ENCODE measurements at places on chromosomes 4 and X.

DNA sequence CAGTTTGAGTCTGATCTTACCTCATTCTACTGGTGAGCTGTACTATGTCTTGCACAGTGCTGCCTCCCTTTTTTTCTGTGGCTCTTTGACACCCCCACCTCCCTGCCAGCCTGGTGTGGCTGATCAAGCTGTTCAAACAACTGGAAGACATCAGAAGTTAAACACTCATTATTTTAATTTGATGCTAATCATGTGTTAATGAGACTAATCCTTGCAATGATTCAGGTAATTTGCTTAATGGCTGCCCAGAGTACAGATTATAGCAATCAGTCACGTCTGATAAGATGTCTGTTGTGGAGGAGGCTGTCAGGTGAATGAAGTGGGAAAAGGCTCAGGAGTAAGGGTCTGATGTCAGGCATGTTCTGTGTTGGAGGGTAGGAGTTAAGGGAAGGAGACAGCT lies 87.4 kb upstream of the GK2 start:
- no peak for DNase-seq

- DNase-seq = no peak
Observed at GRCh38 chr4:74004668-74005067, 6.2 kb upstream of the CXCL5 start.

- DNase-seq = no peak
Observed at GRCh38 chrX:77003956-77004355, 443.2 kb upstream of the FGF16 start.

GRCh38 chr4:128068918-128069317 lies 7.8 kb downstream of the LARP1B start:
- peak; percentile 78 for DNase-seq

GRCh38 chrX:17007134-17007768 lies 60.8 kb downstream of the REPS2 start:
- DNase-seq = peak; percentile 44

GRCh38 chr4:84530871-84531270 lies 31.8 kb upstream of the NKX6-1 start:
- no peak for DNase-seq

- peak; percentile 97 for DNase-seq
Observed at GRCh38 chr4:38752941-38753806, 29.6 kb downstream of the TLR10 start.

GRCh38 chr4:90403781-90404180 lies 276.6 kb downstream of the CCSER1 start:
- DNase-seq = no peak

DNA sequence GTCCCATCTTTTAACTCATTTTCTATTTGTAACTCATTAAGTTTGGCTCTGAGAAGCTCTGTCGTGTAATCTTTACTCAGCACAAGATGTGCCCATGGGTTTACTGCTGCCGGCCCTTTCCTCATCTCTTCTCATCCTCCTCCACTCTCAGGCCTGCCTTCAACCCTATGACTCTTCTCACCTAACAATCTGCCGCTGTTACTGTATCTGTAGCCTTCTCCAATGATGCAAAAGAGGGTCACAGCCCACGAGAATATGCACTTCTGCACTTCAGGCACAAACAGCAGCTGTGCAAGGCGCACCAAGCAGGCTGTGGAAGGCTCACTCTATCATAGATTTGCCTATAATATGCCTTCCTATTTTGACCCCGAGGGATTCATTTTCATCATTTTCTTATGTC lies 546.5 kb upstream of the GALNTL6 start:
- no peak for DNase-seq

DNA sequence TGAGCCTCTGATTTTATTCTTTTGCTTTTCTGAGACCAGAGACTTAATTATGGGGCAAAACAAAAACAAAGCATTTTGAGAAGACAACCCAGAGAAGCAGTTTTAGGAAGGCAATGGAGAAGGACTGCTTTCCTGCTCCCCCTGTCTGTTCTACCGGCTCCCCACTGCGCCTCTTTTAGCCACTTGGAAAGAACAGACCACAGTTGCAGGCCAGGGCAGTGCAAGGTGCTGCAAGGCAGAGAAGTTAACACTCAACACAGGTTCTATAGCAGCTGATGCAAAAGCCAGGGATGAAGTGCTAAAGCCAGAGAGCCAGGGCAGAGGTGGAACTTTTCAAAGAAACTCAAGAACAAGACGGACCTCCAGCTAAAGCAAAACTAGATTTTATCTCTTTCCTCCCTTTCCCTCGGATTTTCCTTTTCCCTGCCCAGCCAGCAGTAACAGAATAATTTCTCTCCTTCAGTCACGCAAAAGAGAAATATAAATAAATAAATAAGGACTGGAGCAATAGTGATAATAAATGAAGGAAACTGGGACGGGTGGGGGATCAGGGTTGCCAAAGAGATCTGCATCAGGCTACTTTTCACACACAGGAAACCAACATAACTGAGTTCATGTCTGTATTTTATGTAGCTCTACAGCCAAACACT lies 10.4 kb downstream of the SH3RF1 start:
- peak; percentile 44 for DNase-seq

DNA sequence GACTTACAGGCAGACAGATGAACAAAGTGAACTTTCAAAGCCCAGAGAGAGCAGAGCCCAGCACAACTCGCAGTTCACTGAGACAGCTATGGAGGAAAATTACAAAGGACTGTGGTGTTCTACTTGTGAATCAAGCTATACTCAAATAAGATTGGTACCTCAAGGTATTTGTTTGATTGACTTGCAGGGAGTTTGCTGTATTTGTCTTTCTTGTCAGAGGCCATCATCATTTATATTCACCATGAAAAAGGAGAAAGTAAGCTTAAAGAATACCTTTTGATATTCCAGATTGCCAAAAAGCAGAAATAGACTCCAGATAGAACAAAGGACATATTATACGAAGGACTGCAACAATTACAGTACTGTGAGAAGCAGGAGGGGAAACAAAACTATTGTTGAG lies 1047.9 kb downstream of the RPA4 start:
- no peak for DNase-seq

DNA sequence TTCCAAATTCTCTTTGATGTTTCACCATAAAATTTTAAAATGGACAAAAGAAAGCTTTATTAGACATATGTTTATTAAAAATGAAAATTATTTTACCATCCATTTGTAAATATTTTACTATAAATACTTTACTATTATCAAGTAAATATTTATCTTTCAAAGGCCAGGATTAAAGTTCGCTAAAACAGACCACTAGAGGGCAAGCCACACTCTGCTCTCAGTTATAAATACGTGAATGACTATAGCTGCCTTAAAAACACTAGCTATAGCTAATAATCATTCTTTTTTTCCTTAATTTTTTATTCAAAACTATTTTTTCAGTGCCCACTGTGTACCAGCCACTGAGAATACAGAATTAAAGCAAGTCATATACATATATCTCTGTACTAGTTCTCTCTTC lies 38.6 kb downstream of the UNC5C start:
- peak; percentile 55 for DNase-seq
